ENCODE measurements at places on chromosomes 3 and 15.
A peak's percentile ranks its signal among the peaks of the same experiment; 100 is the strongest.

GRCh38 chr3:194259982-194260766 lies 91.0 kb downstream of the CPN2 start:
- no peak for DNase-seq

GRCh38 chr3:65177960-65178376 lies 490.2 kb upstream of the ADAMTS9 start:
- no peak for DNase-seq

- peak; percentile 79 for DNase-seq
Observed at GRCh38 chr3:126679318-126679751, 24.4 kb upstream of the TXNRD3 start.

DNA sequence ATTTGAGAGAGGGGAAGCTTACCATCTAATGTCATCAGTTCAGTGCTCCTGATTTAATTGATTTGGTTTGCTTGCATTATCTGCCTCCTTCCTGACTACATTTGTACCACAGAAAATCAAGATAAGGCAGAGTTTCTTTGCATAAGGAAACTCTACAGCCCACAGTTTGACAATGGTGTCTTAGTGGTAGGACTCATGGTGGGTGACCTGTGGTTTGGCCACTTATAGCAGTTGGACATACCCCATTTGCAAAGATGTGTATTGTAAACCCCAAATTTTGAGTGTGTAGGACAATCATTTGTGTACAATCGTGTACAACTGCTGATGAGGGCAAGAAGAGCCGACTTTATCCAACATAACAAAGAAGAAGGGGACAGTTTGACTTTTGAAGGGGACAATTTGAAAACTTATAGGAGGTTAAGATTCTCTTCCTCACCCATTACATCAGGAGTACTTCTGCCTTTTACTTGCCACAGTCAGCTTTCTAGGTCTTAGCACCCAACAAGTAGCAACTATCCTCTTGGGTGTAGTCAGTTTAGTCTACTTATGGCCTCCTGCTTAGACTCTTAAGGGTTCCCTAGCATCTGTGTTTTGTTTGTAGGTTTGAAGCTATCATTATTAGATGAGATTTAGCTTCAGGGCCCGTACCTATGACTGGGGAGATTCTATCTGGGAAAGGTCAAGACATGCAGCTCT lies 6.2 kb downstream of the TGFBR2 start:
- no peak for DNase-seq

DNA sequence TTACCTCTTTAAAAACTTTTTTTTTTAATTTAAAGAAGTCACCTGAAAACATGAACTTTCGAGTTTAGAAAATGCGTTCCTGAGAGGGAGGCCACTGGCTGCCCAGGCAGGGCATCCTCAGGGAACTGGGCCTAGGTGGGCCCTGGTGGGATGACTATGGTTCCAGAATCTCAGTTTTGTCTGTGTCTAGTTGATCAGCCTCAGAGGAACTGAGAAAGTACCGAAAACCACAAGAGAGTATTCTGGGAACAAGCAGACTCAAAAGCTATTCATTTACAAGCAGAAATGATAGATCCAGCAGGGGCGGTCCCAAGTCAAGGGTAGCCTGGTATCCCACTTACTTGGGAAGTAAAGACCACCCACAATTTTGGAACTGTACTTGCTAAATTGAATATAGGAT lies 10.5 kb downstream of the WWTR1 start:
- DNase-seq = no peak

- DNase-seq = no peak
Observed at GRCh38 chr3:56921573-56922453, 120.1 kb upstream of the ARHGEF3 start.

DNA sequence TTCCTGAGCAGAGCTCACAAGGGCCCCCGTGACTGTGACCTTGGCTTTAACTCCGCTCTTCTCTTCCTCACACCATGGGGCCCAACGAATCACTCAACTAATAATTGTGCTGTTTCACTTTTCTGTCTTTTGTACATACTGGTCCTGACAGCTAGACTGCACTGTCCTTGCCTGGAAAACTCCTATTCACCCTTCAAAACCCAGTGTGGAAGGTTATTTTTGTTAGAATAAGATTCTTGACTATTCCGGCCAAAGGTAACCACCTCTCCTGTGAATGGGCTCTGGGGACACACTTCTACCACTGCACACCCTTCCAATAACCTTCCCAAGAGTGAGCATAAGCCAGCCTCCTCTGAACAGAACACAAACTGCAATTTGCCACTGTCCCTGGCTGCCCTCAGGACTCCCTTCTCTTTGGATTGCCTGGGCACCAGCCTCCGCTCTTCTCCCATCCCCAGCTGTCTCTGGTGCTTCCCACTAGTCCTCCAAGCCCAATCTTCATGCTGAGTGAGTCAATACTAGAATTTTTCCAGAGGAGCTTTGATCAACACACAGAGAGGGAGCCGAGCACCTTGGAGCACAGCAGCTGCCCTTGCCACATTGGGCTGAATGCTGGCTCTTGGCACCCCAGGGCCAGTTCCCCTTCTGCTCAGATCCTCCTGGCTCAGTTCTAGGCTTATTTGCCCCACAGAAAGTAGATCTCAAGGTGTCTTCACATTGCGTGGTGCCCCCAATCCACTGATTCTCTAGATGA lies 2.1 kb downstream of the SCN5A start:
- DNase-seq = no peak

DNA sequence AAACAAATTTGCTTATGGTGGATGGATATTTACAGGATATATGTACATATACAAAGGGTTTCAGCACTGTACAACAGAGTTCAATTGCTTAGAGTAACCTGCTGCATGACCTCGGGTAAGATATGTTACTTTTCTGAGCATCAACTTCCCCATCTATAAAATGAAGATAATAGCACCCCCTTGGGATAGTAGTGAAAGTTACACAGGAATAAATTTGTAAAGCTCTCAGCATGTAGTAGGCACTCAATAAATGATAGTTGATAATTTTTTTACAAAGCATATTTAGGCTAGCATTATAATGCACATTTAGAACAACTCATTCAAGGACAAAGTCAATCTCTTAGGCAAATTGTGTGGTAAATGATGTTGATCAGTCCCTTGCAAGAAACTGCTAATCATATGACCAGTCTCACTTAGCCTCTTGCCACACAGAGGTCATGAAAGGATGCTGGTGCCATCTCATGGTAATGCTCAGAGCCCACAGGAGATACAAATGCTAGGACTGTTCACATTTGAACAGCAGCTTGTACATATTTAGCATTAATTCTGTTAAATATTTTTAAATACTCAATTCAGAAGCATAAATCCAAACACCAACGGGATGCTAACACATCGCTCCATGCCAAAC lies 123.9 kb downstream of the MAGI1 start:
- no peak for DNase-seq

DNA sequence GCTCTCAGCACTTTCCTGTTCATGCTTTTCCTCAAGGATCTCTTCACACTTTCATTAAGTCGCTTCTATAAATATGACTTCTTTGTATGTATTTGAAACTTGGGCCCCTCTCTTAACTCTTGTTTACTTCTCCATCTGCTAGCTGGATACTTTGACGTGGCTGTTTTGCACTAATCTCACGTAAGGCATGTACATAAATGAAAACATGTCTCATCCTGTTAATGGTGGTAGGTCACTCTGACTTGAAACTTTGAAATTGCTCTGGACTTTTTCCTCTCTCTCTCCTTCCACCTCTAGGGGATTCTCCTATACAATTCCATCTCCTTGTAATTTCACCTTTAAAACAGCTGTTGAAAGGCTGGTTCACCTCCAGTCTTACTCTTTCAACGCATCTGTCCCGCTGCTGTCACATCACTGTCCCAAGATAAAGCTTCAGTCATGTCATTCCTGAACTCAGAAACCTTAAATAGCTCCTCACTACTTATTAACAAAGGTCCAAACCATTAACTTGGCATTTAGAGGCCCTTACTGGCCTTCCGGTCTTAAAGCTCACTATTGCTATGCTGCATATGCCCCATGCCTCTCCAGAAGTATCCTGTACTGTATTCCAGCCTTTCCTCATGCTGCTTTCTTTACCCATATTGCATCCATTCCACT lies 1.2 kb downstream of the BLOC1S6 start:
- DNase-seq = no peak

GRCh38 chr15:89670971-89671560 lies 8.1 kb downstream of the PLIN1 start:
- DNase-seq = no peak

- DNase-seq = no peak
Observed at GRCh38 chr15:47383102-47383501, 334.2 kb upstream of the SEMA6D start.

GRCh38 chr3:137163958-137164357 lies 206.2 kb downstream of the IL20RB start:
- no peak for DNase-seq

- DNase-seq = no peak
Observed at GRCh38 chr3:170485294-170485693, 66.6 kb downstream of the CLDN11 start.

DNA sequence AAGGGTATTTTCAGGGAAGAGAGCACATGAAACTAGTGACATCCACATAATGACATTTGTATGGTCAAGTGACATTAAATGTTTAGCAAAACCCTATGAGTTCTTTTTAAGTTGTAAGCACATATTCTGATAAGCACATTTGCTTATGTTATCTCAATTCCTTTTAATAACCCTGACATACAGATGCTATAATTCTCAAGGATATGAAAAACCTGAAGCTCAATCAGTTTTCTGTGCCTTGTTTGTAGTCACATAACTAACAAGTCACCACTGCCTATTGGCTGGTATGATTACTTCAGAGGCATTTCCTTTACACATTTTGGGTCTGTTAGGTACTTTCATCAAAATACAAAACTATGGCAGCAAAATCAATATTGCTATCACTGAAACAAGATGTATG lies 74.1 kb downstream of the FAIM start:
- no peak for DNase-seq

DNA sequence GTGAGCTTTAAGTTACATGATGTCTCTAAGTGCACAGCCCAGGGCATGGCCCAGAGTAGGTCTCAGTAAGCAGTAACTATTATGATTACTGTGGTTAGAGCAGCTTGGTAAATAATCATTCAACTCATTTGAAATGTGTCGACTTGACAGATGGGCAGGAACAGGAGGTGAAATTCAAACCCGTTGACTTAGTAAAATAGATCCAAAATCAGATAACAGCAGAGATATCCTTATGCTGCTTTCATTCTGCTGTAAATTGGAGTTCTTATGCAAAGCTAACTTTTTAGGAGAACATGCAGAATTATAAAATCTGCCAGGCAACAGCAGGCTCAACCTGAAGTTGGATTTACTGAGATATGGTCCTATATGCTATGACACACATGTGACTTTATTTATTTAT lies 118.7 kb upstream of the KLHL25 start:
- DNase-seq = no peak

DNA sequence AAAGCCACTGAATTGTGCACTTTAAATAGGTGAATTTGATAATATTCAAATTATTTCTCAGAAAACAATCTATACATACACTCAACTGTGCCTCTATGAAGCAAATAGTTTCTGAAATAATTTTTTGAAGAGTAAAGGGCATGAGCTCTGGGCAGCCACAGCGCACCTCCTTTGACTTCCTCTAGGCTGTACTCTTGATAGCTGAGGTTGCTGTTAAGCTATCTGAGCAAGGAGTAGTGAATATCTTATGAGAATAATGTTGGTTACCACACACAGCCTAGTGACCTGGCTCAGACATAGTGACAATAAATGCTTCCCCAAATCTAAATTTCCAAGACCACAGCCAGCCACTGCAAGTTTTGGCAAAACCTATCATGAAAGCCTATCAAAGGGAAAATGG lies 11.6 kb upstream of the SEC61A1 start:
- DNase-seq = no peak

GRCh38 chr3:152769523-152769922 lies 65.4 kb upstream of the P2RY1 start:
- DNase-seq = no peak

DNA sequence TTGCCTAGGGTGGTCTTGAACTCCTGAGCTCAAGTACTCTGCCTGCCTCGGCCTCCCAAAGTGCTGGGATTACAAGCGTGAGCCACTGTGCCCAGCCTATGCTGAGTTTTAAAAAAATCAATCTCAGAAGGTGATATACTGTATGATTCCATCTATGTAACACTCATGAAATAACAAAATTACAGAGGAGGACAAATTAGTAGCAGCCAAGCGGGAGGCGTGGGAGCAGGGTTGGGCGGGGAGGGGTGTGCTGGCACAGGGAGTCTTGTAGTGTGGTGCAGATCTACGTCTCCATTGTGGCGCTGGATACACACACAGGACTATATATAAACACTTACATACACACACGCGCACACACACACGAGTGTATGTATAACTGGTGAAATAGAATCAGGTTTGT lies 80.6 kb upstream of the LINGO1 start:
- no peak for DNase-seq

DNA sequence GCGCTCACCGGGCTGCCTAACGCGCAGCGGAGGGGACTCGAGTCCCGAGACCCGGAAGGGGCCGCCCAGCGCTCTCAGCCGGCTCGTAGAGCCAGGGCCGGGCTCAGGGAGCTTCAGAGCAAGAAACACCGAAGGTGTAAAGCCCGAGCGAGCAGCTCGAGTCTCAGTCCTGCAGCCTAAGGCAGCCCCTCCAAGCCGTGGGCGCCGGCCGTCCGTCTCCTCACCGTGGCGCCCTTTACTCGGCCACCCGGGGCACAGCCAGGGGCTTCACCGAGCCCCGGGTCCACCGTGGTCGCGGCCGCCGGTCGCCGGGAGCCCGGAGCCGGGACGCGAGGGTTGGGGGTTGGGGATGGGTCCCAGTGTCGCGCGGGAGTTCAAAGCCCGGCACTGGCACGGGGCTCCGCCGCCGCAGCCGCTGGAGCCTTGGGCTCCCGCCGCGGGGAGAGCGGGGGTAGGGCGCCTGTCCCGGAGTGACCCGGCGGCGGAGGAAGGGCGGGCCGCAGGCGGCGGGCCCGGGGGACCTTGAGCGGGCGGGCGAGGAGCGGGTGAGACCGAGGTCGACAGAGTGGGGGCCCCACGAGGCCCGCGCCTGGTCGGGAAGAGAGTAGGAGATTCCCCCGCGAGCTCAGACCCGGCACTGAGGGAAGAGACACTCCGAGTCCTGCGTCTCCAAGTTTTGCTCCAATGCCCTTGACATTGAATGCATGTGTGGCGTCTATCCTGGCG lies 26.9 kb upstream of the THRB start:
- DNase-seq = no peak

DNA sequence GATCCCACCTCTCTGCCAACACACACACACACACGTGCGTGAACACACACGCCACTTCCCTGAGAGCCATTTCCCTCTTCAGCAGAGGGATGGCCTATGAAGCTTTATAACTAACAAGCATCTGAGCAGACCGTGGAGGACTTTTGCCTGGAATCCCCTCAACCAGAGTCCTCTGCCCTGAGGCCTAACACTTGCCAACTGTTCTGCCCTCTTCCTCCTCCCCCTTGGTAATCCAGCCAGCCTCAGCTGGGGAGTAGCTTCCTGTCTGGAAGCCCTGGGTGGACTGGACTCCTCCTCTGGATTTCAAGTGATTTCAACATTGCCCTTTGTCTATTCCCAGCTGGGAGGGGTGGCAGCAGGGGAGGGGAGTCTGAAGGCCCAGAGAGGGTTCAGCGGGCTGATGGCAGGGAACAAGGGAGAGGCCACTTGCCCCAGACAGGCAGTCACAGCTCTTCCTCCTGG lies 68.4 kb upstream of the HACD2 start:
- no peak for DNase-seq

All from GM12891 (cell line).